ENCODE measurements at places on chromosomes 7 and 10.

GRCh38 chr10:452512-453426, 236.7 kb downstream of the DIP2C start:
- DNase-seq: no peak

- no peak for DNase-seq
Measured at GRCh38 chr10:58967551-58968388, 208.7 kb upstream of the PHYHIPL start.

- DNase-seq: no peak
Measured at GRCh38 chr7:131493581-131493980, 62.8 kb downstream of the PODXL start.

DNA sequence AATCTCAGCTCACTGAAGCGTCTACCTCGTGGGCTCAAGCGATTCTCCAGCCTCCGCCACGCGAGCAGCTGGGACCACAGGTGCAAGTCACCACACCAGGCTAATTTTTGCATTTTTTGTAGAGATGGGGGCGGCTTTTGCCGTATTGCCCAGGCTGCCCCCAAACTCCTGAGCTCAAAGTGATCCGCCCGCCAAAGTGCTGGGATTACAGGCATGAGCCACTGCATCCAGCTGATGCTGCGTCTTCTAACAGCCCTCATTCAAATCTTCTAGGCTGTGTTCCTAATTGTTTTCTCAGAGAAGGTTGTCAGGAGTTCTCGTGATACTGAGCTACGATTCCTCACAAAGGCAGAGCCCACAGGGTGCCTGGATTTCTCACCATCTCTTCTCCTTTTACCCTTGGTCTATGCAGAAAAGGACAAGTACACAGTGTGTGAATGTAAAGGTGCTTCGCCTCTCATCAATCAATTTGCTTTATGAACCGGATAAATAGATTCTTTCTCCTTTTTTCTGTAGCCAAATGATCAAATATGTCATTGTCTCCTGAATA, 247.3 kb upstream of the PTN start:
- no peak for DNase-seq

- no peak for DNase-seq
Measured at GRCh38 chr7:114921631-114922025, 266 bp upstream of the MDFIC start.

DNA sequence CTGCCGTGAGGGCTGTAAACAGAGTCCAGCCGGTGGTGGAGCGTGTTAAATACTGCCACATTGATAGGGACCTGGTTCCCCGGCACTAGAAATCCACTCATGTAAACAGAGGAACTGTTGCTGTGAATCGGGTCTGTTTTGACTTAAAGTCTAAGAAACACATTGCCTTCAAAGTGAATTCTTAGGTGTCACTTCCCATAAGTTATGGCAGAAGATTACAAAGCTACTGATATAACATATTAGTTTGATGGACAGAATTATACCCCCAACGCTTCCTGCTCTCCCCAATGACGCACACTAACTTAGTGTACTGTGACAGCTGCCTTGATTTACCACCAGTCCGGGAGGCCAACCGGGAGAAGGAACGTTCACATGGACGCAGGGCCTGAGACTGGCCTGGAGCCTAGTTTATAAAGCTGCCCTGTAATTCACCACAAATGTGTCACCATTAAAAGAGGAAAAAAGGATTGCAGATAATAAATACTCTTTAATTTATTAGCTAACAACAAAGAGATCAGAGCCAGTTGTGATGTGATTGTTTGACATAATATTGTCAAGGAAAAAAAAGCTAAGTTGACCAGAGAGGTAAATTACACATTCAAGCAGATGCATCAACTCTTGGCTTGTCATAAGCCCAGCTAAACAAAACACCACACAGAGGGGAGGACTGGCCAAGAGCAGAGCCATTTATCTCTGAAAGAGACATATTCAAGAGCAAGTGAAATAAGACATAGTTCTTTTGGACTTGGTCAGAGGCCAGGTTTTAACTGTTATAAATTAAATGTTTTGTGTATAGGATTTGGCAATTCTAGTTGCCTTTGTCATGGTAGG, 820.6 kb downstream of the LRMDA start:
- no peak for DNase-seq

GRCh38 chr10:132946806-132947546, 4.6 kb upstream of the CFAP46 start:
- DNase-seq: no peak

GRCh38 chr7:100044718-100045117, 4.9 kb upstream of the ZSCAN21 start:
- DNase-seq: peak; percentile 47

- DNase-seq: no peak
Measured at GRCh38 chr10:91816981-91817380, 18.8 kb downstream of the TNKS2 start.

GRCh38 chr7:156000601-156001396, 188.5 kb upstream of the SHH start:
- DNase-seq: peak; percentile 85

DNA sequence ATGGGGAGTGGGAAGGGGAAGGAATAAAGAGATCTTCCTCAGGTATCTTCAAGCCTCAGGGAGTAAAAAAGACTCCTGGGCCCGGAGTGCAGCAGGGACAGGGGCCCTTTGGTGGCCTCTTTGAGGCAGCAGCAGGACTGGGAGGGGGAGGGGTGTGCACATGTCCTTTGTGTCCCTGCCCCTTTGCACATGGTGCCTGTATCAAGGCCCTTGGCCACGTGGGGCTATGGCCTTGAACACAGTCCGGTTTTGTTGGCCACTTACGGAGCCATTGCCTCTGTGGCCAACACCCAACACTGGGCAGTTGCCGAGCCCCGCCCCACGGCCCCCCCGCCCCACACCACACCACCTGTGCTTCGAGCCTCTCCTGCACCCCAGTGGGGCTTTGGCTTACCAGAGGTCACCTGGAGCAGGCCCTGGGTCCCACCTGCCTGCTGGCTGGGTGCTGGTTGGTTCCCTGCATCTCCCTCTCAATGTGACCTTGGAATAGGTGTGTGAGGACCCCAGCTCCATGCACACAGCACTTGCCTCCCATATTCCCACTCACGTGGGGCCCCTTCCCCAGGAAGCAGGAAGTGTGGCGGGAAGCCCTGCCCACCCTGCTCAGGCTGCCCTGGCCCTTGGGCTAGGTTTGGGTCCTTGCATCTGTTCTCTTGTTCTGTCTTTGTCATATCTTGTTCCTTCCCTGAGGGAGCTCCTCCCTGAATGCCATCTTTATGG, 5.4 kb downstream of the SAP25 start:
- DNase-seq: no peak

GRCh38 chr7:100159099-100159623, 638 bp upstream of the TRAPPC14 start:
- no peak for DNase-seq

DNA sequence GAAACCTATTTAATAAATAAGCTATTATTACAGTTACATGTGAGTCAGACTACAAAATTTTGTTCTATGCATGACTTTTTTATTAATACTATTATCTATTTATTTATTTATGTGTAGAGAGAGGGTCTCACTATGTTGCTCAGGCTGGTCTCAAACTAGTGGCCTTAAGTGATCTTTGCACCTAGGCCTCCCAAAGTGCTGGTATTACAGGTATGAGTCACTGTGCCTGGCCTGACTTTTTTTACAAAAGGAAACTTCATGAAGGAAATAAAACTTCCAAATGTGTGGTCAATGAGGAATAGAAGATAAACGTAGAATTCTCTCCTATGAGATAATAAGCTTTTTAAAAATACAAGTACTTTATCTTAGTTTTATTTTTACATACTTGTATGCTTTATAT, 19.0 kb downstream of the COL28A1 start:
- no peak for DNase-seq

GRCh38 chr7:159045839-159046238, 98.8 kb downstream of the VIPR2 start:
- DNase-seq: no peak

DNA sequence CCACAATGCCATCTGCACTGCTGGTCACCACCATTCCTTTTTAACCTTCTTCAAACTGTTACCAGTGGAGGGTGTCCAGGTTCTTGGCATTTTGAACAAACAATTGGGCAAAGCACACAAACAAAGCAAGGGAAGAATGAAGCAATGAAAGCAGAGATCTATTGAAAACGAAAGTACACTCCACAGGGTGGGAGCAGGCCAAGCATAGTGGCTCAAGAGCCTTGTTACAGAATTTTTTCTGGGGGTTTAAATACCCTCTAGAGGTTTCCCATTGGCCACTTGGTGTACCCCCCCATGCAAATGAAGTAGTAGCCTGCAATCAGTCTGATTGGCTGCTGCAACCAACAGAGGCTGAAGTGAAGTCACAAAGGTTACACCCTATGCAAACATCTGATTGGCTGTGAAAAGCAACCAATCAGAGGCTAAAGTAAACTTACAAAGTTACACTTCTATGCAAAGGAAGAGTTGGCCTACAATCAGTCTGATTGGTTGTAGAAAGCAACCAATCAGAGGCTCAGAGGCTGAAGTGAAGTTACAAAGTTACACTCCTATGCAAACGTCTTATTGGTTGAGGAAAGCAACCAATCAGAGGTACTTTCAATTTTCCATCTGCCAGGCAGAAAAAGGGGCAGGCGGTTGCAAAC, 103.2 kb upstream of the WAC start:
- no peak for DNase-seq

- no peak for DNase-seq
Measured at GRCh38 chr7:107870427-107871000, 20.5 kb upstream of the DLD start.

- no peak for DNase-seq
Measured at GRCh38 chr7:44230286-44230685, 29.5 kb downstream of the YKT6 start.

DNA sequence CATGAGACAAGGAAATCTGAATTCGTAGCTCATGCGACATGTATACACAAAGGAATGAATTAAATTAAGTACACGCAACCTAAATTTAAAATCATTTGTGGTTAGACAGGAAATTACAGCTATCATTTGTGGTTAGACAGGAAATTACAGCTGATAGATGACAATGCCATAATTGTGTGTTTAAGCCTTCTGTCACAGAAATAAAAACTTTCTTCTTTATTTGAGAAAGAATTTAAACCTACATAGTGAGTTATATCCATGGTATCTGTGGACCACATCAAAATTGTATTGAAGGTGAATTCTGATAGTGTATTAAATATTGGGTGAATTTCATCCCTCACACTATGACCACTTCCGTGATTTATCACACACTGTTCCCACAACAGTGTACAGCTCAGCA, 362.9 kb downstream of the MAGI2 start:
- no peak for DNase-seq
